CD4-positive, alpha-beta T cell (primary cell): ENCODE measurements at places on chromosomes 16 and 17.

DNA sequence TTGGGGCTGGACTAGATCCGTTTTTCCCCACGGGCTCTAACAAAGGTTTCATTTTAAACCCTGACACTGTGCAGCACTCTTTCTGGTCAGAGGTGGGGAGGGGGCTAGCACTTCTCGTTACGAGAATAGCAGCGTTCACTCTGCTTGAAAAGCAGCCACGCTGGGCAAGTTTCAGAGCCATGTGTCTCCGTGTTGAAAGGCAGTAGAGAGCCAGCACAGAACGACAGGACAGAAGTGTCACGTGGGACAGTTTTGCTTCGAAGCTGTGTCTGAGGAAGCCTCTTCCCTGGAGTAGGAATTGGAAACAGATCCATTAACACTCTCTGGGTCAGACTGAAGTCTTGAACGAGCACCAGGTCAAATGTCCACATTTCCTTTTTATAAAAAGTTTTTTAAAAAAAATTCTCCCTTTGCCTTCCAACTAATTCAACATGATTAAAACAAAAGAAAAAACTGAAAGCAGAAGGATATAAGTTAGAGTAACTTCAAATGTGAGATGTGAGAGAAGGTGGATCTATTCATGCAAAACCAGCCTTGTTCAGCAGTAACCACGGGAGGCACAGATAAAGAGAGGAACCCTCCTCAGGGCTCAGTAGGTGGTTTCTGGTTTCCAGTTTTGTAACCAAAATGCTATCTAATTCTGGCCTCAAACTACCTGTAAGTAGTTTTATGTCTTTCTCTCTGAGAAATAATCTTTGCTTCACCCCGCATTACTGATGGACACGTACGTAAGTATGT is 65.0 kb downstream of the SMG6 start:
- no peak for DNase-seq

- no peak for DNase-seq
These were observed 28.7 kb upstream of the CRISPLD2 start for GRCh38 chr16:84791088-84791487.

- DNase-seq = peak; percentile 74
These were observed 29.3 kb downstream of the MXRA7 start for GRCh38 chr17:76681222-76682137.

GRCh38 chr16:55471448-55472097 is 7.4 kb upstream of the MMP2 start:
- no peak for DNase-seq

GRCh38 chr16:78478267-78478861 is 378.9 kb downstream of the WWOX start:
- DNase-seq = peak; percentile 48

DNA sequence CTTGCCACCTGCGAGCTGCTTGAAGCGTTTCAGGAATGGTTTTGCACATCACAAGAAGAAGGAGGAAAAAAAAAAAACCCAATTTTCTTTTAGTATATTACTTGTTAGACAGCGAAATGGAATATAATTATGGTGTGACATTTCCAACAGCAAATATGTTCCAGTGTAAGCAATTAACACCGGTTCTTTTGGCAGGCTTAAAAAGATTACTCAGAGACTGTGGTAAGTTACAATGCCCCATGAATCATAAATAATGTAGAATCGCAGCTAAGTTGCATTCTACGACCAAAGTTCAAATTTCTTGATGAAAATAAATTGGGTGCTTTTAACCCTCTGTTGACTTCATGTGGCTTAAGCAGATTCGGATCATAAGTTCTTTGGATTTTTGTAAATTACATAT is 245.2 kb downstream of the XYLT1 start:
- no peak for DNase-seq

GRCh38 chr16:66549284-66550131 is at the start of gene TK2:
Gene TK2 (minus strand): TSS chr16:66550122. CDS start chr16:66550061, 61 bp downstream.
- peak; percentile 20 for DNase-seq

- DNase-seq = no peak
These were observed 1.1 kb downstream of the METTL16 start for GRCh38 chr17:2510559-2510958.
